Peyer's patch (tissue), 4 donors: ENCODE measurements at places on chromosomes 1 and 21. TPM values are rescaled to one million over a fixed set of nuclear protein-coding genes. Genes with fewer than 3 reads are reported as not detected.

OR10Z1 gene
- not detected for total RNA-seq

NR1I3 gene
- total RNA-seq: 3.2 TPM

NMNAT1 gene
- total RNA-seq: 23.3 TPM

SAMD13 gene
- 3.5 TPM for total RNA-seq

DNA sequence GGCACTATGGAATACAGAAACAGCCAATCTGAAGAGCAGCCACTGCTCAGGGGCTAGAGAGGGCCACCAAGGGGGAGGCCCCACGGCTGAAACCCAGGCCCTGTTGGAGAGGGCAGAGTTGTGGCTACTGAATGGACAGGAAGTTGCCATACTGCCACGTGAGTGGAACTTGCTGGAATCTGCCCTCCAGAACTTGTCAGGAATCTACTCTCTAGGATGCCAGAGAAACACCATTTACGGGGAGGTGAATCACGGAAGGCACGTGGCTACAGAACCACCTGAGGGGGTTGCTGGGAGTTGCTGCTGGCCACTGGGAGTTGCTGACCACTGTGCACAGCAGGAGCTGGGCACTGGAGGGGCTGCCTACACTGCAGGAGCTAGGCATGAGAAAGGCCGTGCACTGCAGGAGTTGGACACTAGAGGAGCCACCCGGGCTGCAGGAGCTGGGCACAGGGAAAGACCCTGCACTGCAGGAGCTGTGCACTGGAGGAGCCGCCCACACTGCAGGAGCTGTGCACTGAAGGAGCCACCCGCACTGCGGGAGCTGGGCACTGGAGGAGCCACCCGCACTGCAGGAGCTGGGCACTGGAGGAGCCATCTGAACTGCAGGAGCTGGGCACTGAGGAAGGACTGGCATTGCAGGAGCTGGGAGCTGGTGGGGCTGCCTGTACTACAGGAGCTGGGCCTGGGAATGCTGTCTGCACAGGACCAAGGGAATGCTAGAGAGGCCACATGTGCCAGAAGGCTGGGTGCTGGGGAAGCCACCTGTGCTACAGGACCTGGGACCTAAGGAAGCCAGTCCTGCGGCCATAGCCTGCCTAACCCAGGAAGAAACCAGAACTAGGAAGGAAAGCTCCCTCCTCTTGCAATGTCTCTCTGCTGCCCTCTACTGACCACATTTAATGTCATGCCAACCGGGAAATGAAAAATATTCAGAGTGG, 343.4 kb downstream of the MATN1 start:
- DNase-seq: peak; percentile 52

GRCh38 chr1:66711420-66711819, 40.8 kb upstream of the DYNLT5 start:
- no peak for DNase-seq

DNA sequence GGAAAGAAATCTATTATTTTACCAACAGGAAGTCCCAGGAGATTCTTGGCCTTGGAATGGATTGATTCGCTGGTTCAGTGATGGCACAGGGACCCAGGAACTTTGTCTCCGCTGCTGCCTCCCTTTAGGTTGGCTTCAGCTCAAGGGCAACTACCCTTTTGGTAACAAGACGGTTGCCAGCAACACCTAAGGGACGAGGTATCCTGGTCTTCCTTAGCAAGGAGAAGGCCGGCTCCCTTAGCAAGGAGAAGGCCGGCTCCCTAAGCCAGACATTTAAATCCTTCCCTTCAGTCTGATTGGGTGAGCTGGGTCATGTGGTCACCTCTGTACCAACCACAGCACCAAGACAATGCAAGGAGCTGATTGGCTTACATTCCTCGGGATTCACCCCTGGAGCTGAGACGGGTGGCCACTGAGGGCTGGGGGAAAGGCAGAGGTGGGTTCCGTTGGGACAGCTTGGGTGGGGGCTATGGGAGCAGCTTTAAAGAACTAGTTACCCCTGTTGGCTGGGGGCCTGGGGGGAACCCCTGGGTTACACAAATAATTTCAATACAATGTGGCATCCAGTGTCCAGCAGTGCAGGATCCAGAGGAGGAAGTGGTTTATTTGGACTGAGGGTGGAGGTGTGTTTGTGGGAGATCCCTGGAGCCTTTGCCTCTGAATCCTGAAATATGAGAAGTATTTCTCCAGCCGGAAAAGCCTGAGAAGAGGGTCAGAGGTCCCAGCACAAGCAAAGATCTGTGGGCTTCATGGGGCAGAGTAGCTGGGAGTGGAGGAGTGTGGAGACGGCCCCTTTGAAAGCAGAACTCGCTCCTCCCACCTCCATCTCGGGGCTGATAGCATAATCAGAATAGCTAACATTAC, 20.7 kb upstream of the CLIC4 start:
- DNase-seq: no peak

DNA sequence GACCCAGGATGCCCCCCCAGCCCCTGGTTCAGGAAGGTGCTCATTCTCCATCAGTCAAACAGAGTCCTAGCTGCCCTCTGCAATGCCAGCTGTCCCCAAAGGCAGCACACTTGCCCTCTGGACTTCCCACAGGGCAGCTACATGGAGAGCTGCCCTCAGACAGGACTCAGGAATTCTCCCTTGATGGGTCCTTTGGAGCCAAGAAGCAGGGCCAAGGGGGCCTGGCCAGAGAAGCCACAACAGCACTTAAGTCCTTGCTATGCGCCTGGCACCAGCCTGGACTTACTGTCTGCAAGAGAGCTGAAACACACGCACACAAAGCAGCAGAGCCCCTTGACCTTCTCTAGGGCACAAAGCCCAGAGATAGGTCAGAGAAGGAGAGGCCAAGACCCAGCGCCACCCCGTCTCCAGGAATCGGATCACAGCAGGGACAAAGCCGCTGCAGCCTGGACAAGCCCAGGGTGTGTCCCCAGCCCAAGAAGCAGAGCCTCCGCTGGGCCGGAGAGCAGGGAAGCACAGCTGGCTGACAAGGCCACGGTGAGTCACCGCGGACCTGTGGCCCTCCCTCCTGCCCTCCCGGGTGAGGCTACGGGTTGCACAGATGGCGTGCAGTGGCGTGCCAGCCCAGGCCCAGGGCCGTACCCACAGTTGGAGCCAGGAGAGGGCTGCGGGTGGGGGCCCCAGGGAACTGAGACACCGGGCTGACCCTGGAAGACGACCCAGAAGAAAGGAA, 1.7 kb downstream of the WNT9A start:
- DNase-seq: peak; percentile 84

DNA sequence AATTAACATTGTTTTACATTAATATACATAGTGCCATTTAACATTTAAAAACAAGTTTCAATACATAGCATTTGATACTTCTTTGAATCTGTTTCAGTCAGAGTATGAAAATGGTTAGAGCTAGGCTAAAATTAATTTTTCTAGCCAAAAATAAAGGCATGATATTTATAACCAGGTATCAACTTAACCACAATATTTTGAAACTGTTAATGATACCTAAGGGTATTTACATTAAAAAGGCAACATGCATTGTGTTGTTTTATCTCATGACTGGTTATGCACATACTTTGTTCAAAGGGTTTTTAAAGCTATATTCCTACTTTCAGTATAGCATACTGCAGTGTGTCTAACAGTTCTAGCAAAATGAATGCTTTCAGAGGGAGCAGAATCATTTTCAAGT, 130.0 kb downstream of the HS2ST1 start:
- no peak for DNase-seq

- DNase-seq: peak; percentile 94
Measured at GRCh38 chr1:226634166-226634588, 85.6 kb downstream of the STUM start.

DNA sequence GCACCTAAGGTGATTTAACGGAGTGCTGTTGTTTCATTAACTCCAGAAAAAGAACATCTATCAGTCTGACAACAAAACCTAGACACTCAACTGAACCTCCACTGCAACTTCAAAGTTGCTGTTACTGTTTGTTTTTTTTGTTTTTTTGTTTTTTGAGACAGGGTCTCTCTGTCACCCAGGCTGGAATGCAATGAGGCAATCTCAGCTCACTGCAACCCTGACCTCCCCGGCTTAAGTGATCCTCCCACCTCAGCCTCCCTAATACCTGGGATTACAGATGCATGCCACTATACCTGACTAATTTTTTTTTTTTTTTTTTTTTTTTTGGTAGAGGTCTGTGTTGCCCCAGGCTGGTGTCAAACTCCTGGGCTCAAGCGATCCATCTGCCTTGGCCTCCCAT, 66.7 kb upstream of the SDC3 start:
- DNase-seq: no peak

GRCh38 chr1:184502161-184502560, 115.3 kb downstream of the C1orf21 start:
- DNase-seq: no peak

DNA sequence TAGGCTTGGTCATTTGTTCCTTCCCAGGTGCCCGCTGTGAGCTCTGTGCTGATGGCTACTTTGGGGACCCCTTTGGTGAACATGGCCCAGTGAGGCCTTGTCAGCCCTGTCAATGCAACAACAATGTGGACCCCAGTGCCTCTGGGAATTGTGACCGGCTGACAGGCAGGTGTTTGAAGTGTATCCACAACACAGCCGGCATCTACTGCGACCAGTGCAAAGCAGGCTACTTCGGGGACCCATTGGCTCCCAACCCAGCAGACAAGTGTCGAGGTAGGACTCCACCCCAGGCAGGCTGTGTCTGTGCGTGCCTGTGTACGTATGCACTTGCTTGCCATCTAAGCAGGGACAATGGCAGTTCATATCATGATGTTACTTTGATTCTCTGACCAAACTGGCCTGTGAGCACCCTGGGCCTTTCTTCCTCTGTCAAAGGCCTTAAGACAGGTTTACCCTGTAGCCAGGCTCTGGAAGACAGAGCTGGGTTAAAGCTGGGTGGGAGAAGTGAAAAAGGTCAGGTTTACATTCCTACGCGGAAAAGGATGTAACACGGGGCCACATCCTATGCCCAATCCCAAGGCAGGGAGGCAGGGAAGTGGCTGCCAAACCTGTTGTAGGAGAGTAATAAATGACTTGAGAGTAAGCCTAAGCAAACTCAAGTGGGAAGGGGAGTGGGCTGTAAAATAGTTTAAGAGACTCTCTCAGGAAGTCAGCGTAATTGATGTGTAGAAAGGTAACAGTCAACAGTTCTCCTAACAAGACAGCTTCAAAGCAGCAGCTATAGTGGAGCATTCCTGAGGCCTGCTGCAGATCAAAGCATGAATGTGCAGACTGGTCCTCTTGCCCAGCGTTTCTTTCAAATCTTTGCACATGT, 42.5 kb downstream of the LAMC2 start:
- DNase-seq: no peak

GRCh38 chr1:179728271-179728670, 14.8 kb upstream of the FAM163A start:
- no peak for DNase-seq

GRCh38 chr1:176791906-176792305, 328.9 kb downstream of the PAPPA2 start:
- DNase-seq: no peak

- no peak for DNase-seq
Measured at GRCh38 chr1:67192902-67193301, 26.6 kb downstream of the IL23R start.

DNA sequence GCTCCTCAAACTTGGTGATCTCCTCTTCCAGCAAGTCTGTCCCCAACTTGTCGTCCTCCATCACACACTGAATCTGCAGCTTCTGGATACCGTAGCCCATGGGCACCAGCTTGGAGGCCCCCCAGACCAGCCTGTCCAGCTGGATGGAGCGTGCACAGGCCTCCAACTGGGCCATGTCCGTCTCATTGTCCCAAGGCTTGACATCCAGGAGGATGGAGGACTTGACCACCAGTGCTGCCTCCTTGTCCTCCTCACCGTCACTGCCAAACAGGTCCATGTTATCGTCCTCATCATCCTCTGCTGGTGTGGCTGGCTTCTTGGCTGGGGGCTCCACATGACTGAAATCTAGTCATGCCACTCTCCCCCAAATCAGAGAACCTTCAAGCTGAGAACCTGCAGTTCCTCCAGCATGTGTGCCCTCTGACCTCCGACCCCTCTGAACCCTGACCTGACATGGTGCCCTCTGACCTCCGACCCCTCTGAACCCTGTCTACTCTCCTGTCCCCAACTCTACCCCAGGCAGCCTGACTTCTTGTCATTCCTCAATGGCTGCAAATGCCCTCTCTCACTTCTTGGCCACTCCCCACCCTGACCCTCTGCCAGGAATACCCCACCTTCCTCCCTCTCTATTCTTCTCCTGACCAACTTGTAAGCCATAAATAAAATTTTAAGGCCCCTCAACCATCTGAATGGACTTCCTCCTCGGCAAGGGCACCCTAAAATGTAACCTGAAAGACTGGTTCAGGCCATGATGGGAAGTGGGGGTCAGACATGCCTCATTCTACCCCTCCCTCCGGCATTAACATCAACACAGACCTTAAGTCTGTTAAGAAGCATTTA, 275.7 kb upstream of the C1orf174 start:
- DNase-seq: no peak

DNA sequence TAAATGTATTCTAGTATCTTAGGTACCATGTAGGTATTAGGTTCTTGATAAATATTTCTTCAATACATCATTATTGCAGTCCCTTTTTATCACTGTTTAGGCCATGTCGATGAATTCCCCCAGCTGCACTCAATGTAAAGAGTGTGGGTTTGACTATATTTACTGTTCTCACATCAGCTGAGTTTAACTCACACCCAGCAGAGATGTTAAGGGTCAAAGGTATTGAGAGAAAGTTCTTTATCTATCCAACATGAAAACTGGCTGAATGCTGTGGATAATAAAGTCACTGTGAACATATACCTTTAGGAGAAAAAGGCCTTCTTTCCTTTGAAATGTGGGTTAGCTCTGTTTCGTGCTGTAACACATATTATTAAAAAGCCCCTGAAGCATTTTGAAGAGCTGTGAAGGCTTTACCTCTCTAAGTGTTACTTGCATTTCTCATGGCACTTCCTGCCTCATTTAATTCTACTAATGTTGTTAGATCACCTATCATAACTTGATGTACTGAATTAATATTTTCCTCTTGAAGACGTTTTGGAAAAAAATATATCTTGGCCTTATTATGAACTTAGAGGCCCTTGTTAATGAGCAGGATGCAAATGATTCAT, 19.1 kb upstream of the LYST start:
- DNase-seq: no peak

GRCh38 chr1:240070188-240070587, 21.5 kb upstream of the FMN2 start:
- no peak for DNase-seq

DNA sequence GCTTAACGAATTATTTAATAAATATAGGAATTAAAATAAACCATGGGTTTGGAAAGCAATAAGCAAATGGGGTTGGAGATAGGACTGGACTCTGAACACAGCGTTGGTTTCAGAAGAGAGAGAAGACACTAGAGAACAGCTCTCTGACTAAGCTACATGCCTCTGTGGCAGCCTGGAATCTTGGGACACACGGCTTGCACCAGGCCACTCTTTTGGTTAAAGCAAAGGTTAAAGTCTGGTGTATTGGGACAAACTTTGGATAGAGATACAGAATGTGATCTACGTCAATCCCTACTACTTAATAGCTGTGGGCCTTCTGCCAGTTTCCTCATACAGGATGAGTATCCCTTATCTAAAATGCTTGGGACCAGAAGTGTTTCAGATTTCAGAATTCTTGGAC, 49.7 kb upstream of the HSD17B7 start:
- peak; percentile 72 for DNase-seq

- DNase-seq: no peak
Measured at GRCh38 chr21:33112151-33112550, 42.2 kb downstream of the OLIG1 start.
